Esophagus squamous epithelium (tissue), 5 donors: ENCODE measurements at places on chromosomes 3 and 15.

GRCh38 chr15:91336687-91337086, 236.6 kb downstream of the SV2B start:
- DNase-seq, result no peak
- no peaks in the 10 kb centered on the region for H3K36me3 ChIP-seq
- H3K27ac ChIP-seq, result no peak overlapping the region
- H3K4me3 ChIP-seq, result no peak overlapping the region
- no peaks in the 10 kb centered on the region for H3K27me3 ChIP-seq

DNA sequence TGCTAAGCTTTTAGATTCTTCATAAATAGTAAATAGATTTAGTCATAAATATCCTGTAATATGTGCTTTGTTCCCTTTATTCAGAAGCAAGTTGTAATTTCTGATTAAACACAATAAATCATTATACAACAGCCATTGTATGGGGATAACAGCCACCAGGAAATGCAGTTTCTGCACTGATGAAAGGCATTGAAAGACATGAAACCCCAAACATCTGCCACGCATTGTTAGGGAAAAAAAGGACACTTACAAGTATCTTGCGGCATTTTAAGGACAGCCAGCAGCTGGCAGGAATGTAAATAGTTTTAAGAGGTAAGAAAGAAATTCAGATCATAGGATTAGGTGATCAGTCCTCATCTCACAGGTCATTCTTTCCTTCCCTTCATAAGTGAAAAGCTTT, 801.1 kb upstream of the LMCD1 start:
- DNase-seq, result no peak
- no peaks in the 10 kb centered on the region for H3K4me1 ChIP-seq
- no peaks in the 10 kb centered on the region for H3K36me3 ChIP-seq
- H3K27ac ChIP-seq, result no peak overlapping the region
- H3K4me3 ChIP-seq, result no peak overlapping the region

GRCh38 chr3:50623840-50624474, 7.0 kb downstream of the MAPKAPK3 start:
- DNase-seq, result no peak
- no peaks in the 10 kb centered on the region for H3K36me3 ChIP-seq
- H3K4me3 ChIP-seq, result no peak overlapping the region
- peaks cover 97% of the 10 kb centered on the region for H3K4me1 ChIP-seq
- peak overlapping the region; percentile 64 for H3K27ac ChIP-seq

DNA sequence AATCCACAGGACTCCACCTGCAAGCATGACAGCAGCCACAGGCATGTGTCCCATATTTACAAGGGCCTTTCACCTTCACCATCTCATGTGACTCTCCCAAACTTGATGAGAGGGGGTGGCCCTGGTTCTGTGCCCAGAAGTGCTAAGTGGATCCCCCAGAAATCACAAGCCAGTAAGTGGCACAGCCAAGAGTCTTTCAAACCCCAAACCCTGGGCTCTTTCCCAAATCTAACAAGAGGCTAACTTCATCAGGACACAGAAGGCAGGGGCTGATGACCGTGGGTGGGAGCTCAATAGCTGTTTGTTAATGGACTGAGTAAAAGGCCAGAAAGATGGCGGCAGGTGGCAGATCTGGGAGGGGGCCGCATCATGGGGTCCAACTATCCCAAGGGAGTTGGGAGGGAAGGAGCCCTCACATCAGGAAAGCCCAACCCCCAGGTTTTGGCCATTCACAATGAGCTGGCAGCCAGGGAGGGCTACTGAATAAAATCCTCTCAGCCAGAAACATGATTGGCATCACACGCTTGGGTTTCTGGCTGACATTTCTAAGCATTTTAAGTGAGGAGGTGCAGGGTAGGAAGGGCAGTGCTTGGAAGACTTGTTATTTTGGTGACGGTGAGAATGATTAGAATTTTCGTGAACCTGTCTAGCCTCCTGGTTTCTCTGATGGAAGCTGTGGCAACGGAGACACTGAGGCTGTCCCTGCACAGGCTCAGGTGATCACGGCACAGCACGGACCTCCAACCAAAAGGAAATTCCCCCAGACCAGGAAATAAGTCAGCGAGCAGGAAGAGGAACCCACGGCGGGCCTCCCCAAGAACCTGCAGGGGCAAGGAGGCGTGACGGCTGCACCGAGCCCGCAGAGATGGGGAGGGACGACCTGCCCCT, 109.3 kb downstream of the OXNAD1 start:
- H3K27me3 ChIP-seq, result no peaks in the 10 kb centered on the region
- H3K4me1 ChIP-seq, result peaks cover 51% of the 10 kb centered on the region
- peak overlapping the region; percentile 19 for H3K27ac ChIP-seq
- DNase-seq, result no peak
- no peak overlapping the region for H3K4me3 ChIP-seq

DNA sequence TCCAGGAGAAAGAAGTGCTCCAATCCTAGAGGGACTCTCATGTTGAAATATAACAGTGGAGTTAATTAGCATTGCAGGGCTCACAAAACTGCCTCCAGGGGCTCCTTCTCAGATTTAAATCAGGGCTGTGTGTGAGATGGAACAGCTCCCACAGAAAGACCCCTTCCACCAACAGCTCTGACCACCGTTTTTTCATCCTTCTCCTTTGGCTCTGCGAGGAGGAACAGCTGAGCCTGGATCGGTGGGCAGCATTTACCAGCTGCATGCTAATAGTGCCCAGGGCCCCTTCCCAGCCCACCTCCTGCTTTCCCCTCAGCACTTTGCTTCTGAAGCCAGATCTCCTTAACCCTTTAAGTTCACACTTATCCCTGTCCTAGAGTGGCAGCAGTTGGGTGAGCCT, 119.2 kb upstream of the UBE2E1 start:
- H3K27ac ChIP-seq, result peak overlapping the region; percentile 79
- no peaks in the 10 kb centered on the region for H3K27me3 ChIP-seq
- H3K36me3 ChIP-seq, result no peaks in the 10 kb centered on the region
- peaks cover 16% of the 10 kb centered on the region for H3K4me1 ChIP-seq

GRCh38 chr3:101615525-101615924, 41.5 kb downstream of the PCNP start:
- H3K4me3 ChIP-seq, result no peak overlapping the region
- DNase-seq, result no peak
- H3K4me1 ChIP-seq, result no peaks in the 10 kb centered on the region

DNA sequence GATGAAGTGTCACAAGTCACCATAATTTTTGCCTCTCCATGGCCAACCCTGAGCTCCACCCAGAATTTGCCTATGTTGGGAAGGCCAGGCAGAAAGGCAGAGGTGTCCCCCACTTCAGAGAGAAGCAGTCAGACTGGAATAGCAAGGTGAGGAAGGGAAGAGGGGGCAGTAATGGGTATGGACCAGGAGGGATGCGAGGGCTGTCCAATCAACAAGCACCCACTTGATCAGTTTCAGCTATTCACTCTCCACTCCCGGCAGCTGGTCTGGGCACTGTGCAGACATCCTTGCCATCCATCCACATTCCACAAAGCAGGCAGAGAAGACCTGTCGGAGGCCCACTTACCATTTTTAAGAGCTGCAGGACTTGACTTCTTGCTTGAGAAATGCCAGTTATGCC, 43.5 kb upstream of the CTNNB1 start:
- no peak overlapping the region for H3K4me3 ChIP-seq
- DNase-seq, result no peak
- H3K4me1 ChIP-seq, result no peaks in the 10 kb centered on the region

DNA sequence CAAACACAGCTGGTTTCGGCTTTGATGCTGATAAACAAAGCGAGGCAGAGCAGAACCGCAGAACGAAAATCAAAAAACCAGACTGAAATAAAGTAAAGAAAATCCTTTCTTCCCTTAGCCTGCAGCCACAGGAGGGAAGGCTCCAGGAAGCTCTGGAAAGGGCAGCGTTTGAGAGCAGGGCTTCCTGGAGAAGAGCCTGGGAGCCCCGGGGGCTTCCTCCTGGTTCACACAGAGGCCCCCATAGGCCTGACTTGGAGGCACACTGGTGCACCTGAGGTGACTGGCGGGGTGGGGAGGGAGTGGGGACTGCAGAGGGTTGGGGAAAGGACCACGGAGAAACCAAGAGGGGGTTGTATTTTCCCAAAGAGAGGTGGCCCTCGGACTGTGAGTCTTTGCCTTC, 98.8 kb upstream of the WNT5A start:
- no peaks in the 10 kb centered on the region for H3K36me3 ChIP-seq
- H3K4me3 ChIP-seq, result no peak overlapping the region
- H3K27ac ChIP-seq, result no peak overlapping the region
- H3K4me1 ChIP-seq, result no peaks in the 10 kb centered on the region
- no peak for DNase-seq
